ENCODE measurements at places on chromosomes 1 and 21.

DNA sequence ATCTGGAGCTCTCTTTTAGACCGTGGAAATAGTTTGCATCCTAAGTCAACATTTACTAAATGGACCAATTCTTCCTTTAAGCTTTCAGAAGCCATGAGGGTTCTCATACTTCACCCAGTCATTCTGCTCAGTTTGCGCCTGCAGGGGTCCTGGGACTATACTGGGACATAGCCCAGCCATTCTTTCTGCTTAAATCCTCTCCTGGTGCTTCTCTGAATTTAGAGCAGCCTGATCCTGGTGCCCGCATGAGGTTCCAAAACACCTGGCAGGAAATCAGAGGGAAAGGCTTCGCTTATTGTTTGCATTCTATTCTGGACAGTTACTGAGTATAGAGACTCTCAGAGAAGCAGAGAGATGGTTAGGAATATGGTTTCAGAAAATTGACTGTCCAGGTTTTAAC, 27.0 kb downstream of the TNN start:
- DNase-seq: no peak

DNA sequence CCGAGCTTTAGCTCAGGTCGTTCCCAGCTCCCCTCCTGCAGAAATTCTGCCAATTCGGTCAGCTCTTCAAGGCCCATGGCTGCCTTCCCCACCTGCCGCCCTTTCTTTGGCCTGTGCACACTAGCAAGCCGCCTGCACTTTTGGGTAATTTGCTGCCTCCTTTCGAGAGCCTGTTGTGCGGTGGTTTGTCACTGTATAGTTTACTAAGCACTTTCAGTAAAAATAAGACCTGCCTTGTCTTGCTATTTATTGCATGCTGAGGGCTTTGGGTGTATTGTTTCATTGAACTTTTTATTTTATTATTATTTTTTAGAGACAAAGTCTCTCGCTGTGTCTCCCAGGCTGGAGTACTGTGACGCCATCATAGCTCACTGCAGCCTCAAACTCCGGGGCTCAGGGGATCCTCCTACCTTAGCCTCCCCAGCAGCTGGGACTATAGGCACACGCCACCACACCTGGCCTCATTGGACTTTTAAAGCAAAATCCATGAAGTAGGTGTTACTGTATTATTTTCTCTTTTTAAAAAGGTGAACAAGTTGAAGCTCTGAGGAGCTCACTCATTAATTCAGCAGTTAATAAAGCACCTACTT, 1.1 kb upstream of the FABP3 start:
- DNase-seq: no peak

GRCh38 chr1:203144661-203145060, 17.1 kb downstream of the ADORA1 start:
- no peak for DNase-seq

DNA sequence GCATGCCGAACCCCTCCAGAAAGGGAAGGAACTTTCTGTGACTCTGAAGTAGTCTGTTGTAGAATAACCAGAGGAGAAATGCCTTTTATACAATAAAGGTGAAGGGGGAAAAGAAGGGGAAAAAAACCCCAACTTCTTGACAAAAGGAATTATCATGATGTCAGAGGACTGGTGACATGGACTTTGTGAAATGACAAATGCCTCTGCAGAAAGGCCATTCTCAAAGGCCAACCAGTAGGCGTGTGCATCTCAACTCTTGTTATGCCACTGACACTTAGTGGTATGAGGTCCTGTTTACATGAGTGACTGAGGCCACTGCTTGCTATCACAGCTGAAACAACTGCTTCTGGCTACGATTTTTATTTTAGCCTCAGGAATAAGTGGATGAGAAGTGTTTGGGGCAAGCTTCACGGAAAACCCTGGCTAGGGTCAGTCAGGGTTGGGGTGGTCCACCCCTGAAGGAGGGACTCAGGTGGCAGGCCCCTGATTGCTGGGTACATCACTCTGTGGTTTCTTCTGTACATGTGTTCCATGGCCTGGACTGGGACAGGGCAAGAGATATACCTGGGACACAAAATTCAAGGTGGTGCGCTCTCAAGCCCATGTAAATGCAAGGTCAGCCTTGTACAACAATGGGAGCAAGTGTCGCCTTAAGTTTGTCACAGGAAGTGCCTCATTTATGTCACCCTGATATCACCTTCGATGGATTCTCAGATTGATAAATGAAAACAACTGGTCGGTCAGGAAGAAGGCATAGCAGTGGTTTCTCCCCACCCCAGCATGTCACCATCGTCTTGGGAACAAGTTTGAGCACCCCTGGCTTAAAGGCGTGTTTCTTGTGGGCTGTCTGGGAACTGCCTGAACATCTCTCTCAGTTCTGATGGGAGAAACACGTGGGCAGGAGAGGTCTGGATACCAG, 12.4 kb downstream of the RUNX1 start:
- DNase-seq: no peak

DNA sequence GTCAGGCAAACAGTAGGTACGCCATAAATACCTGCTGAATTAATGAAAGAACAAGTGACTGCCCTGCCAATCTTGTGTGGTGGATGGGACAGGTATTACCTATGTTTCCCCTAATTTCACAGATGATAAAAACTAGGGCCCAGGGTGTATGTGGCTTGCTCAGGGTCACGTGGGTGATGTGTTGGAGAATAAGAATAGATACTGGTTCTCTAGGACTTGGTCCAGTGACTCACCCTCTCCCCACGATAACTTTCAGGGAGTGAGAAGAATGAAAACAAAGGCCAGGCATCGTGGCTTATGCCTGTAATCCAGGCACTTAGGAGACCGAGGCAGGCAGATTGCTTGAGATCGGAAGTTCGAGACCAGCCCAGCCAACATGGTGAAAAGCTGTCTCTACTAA, 26.7 kb downstream of the SLC26A9 start:
- DNase-seq: no peak

DNA sequence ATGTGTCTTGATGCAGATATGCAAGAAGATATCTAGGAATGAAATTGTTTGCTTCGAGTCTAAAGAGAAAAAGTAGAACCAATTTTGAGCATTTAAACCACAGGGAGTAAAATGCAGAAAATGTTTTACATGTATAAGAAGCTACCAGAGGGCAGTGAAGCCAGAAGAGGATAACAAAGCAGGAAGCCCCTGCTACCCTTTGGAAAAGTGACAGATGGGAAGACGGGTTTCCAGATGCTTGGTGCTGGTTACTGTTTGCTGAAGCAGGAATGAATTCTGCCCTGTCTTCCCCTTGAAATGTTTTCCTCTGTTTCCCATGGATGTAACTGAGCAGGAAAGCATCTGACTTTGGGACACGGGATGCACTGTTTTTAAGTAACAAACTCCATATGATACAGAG, 822.2 kb downstream of the MRPL39 start:
- no peak for DNase-seq

DNA sequence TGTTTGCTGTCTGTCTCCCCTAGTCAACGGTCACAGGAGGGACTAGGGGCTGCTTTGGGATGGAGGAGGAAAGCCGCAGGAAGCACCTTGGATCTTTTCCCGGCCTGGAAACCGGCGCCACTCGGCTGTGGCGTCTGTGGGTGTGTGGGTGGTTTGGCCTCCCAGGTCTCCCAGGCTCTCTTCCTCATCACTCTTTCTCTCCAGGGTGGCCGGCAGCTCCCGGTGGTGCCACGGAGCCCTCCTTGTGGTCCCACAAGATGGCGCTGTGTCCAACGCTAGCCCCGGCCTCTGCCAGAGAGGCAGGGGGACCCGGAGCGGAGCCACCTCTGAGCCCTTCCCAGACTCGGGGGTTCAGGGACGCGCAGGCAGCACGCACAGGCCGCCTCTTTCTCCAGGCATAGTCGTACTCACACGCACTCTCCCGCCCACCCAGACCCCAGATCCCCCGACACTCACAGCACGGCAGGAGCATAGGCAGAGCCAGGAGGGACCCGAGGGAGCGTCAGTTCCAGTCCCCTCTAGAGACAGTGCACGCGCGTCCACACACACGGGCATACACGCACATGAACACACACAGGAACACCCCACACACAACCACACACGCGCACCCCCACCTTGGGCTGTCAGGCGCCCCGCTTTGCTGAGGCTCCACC, 31.2 kb downstream of the CDCP2 start:
- DNase-seq: peak; percentile 67

DNA sequence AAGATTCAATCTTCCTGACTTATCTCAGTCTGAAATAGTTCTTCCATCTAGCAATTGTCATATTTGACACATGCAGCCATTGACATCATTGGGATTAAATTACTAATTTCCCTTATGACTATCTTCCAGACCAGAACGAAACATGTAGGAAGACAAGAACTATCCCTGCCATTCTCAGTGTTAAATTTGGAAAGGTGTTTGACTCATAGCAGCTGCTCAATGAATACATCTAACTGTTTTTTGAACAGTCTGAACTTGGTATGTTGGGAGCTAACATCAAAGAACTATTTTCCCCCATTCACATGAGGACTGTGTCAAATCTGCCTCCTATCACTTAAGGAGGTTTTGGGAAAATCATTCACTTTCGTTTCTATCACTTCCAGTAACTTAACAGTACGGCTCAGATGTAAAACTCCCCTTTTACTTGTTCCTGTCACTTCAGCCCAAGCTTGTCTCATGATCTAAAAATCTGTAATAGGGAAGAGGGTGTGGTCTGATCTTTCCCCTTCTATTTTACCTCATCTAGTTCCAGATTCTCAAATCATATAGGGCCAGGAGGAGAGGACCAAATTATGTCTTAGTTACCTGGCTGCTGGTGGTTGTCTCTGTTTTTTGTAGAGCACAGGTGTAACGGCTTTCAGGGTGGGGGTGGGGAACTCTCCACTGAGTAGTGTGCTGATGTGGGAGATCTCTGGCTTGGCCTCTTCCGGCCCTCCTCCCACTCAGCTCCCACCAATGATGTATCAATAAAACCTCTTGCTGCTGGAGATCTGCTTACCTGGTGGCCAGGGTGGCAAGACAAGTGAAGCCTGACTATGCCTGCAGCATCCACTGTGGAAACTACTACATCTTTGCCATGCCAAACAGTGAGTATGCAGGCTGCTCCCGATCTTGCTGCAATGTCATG, 26.2 kb upstream of the SLAMF1 start:
- peak; percentile 36 for DNase-seq

GRCh38 chr1:168146160-168146539, 9.4 kb upstream of the GPR161 start:
- no peak for DNase-seq

DNA sequence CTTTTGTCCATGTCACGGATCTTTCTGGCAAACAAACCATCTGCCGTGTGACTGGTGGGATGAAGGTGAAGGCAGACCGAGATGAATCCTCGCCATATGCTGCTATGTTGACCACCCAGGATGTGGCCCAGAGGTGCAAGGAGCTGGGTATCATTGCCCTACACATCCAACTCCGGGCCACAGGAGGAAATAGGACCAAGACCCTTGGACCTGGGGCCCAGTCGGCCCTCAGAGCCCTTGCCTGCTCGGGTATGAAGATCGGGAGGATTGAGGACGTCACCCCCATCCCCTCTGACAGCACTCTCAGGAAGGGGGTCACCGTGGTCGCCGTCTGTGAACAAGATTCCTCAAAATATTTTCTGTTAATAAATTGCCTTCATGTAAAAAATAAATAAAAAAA, 35.9 kb upstream of the NBL1 start:
- DNase-seq: no peak
